AG08395 (cell line): ENCODE measurements at places on chromosomes 1 and 21.
A peak's percentile ranks its signal among the peaks of the same experiment; 100 is the strongest.

GRCh38 chr1:228292609-228292911 lies 84.7 kb downstream of the OBSCN start:
- no peak for DNase-seq

DNA sequence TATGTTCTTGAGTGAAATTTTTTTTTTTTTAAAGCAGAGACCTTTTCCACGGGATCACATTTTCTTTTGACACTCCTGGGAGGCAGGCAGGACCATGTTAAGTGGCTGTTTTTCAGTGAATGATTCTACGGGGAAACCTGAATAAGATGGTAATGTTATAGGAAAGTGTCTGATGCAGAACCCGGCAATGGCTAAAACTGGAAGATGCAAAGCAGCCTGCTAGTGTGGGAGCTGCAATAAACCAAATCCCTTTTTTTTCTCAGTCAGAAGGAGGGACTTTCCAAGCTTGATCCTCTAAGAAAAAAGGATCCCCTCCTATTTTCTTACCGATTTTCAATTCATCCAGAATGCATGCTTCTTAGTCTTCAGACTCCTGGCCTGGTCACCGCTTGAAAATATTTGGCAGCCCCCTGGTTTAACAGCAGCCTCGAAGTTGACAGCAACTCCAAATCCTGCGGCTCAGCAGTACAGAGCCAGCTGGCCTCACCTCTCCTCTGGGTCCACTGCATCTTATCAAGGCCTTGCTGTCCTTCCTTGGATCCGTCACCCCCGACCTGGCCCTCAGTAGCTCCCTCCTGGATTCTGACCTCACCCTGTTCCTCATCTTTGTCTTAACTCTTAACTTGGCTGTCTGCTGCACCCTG lies 5.6 kb downstream of the MX2 start:
- no peak for DNase-seq

DNA sequence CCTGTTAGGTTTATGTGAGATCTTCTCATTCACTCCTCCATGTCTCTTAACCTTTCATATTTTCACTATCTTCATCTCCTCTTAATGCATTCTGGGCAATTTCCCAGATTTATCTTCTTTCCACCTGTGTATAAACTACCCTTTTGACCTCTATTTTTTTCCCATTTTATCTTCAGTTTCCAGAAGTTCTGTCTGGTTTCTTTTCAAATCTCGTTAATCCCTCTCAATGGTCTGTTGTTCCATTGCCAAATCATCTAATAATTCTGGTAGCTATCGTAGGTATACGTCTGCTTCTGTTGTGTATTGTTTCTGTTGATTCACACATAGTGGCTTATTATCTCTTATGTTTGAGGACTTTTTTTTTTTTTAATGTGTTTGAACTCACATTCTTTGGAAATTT lies 25.7 kb upstream of the HYI start:
- no peak for DNase-seq

GRCh38 chr21:15788847-15789523 lies 59.2 kb downstream of the USP25 start:
- DNase-seq: no peak

DNA sequence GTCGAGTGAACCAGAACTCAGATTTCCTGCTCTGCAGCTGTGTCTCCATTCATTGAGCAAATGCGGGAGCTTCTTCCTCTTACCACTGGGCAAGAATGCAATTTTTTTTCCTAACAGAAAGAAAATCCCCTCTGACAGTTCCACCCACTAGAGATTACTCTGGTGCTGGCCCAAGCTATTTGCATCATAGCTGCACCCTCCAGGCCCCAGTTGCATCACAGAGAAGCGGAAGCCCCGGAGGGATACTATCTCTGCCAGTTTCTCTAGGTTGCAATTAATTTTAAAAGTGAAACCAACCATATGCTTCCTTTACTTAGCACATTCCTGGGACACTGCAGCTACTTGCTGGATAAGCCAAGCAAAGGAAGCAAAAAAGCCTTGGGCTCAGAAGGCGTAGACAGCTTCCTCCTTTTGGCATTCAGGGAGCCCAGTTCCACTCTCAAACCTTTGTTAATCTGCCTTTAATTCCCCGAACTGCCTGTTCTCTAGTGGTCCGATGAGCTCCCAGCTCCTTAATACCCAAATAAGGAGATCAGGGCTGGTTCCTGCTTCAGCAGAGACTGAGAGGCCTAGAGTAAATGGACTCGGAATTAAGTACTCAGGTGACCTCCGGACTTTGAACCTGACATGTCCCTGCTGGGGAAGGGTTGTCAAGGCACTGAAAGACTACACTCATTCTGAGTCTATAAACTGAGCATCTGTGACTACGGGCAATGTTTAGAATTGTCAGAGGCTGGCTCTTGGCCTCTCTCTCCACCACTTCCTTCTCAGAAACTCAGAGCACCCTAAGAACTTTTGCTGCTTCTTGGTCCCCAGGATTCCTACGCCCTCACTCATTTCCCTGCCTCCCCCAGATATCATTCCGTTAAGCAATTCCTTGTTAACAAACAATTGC lies 72.5 kb upstream of the TNFSF18 start:
- peak; percentile 82 for DNase-seq

DNA sequence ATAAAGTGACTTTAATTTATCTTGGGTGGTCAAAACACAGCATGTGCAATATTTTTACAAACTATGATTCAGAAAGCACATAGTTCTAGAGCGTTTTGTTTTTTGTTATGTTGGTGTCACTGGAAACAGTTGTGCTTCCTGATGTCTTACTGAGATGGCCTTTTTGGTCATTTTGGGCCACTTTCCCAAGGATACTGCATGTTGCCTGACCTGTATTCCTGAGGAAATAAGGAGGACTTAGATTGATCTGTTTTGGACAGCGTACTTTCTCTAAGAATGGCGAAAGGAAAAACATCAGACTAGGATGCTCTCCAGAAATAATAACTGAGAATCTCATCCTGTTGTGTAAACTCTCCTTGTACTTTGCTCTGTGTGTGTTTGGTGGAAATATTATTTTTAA lies 451.2 kb downstream of the USP25 start:
- no peak for DNase-seq

GRCh38 chr1:185914089-185914488 lies 179.9 kb downstream of the HMCN1 start:
- DNase-seq: no peak

GRCh38 chr1:203267912-203268311 lies 37.4 kb upstream of the BTG2 start:
- DNase-seq: no peak

- peak; percentile 87 for DNase-seq
Measured at GRCh38 chr21:45590246-45590725, 48.0 kb upstream of the SLC19A1 start.

GRCh38 chr21:31514598-31514997 lies 144.9 kb upstream of the SOD1 start:
- no peak for DNase-seq

- no peak for DNase-seq
Measured at GRCh38 chr1:216306830-216307229, 116.4 kb downstream of the USH2A start.

- no peak for DNase-seq
Measured at GRCh38 chr1:248831842-248832241, 6.1 kb upstream of the SH3BP5L start.
